ENCODE measurements at places on chromosomes 7 and 10.
A peak's percentile ranks its signal among the peaks of the same experiment; 100 is the strongest.

DNA sequence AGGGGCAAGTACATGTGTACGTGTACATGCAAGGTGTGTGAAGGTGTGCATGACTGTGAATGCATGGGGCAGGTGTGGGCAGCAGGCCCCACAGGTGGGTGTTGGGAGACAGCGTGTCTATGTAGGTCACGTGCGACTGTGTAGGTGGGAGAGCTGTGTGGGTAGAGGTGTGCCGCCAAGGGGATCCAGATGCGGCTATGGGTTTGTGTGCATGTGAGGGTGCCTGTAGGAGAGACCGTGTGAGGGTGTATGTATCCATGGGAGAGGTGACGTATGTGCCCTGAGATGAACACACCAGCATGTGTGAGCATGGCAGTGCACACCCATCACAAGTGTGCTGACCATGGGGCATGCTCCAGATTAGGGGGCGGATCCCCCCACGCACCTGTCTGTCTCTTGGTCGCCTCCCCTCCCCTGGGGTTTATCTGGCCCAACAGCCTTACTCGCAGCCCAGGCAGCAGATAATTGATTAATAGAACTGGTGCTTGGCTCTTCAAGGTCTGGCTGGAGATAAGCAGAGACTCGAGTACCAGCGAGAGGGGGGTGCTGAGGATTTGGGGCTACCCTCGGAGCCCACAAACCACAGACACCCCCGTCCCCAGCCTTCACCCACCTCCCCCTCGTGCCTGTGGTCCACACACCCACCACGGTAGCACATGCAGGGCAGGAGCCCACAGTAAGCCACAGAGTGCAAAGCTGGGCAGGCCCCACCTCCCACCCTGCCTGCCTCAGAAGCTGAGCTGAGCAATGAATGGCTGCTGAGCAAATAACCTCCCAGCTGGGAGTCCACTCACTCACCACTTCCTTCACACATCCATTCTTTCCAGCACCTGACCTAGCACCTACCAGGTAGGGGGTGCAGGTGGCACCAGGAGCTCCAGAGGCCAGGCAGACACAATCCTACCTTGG lies 41.4 kb upstream of the ZMIZ1 start:
- DNase-seq: no peak

DNA sequence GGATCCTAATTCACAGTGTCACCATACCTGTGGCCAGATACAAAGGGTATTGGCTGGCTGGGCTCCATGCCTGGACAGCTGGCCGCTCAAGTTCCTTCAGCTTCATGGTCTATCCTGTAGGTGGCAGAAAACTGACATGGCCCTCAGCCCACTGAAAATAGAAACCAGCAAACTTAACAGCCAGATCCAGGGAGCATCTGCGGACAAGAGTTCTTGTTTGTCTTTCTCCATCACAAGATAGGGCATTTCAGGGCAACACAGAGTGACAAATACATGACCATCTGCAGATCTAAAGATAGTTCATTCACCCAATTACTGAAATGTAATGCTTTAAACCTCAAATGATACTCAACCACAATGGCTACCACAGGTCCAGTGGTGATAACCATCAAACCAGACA lies 2.8 kb downstream of the SEC31B start:
- DNase-seq: no peak

DNA sequence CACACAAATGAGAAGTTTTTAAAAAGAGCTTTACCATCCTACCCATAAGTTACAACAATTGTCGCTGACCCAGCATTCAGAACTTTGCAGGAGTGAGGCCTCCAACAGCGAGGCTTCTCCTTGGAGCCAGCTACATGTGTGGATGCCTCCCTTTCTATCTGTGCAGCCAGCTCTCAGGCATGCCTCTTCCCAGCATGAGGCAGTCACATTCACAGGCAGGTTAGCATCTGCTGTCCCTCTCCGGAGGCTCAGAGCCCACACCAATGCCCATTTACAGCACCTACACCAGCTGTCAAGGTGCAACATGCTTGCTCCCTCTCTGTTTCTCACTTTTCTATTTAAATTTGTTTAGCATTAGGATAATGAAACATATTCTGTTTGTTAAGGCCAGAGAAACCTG lies 278.7 kb upstream of the PODXL start:
- no peak for DNase-seq

DNA sequence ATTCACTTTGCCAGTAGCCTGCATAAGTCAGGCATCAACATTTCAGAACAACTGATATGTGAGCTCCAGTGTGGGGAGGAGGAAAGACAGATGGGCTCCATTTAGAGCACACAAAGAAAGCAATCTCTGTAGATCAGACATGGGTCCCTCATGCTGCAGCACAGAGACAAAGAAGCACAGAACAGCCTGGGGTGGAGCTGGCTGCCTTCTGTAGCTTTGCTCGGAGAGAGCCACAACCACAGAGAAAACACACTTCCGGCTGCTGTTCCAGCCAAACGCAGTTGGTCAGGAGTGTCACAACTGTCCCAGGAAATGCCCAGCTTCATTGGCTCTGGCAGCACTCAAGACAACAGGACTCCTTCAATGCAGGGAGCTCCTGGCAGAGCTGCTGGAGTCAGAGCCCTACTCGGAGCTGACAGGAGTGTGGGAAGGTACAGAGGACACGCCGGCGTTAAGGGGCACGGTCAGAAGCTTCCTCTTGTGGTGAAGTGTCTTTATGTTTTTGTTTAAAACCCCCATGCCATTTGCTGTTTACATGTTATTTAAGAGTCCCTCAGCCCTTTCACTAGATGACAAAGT lies 494.4 kb downstream of the TCERG1L start:
- no peak for DNase-seq

GRCh38 chr7:30826181-30826580 lies 55.0 kb downstream of the MINDY4 start:
- no peak for DNase-seq

DNA sequence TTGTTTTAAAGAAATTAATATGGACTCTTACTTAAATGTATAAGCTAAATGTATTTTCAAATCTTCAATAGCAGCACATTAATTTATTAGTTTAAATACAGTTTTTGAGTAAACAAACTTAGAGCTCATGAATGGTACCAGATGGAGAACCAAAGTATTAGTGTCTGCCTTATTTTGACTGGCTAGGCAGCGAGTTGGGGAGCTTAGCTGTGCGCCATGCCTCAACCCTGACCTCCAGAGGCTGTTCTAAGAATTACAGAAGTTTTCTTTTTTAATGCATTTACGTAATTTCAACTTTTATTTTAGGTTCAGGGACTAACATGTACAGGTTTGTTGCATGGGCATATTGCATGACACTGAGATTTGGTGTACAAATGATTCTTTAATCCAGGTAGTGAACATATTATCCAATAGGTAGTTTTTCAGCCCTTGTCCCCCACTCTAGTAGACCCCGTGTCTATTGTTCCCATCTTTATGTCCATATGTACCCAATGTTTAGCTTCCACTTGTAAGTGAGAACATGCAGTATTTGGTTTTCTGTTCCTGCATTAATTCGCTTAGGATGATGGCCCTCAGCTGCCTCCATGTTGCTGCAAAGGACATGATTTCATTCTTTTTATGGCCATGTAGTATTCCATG lies 166.8 kb downstream of the IQUB start:
- DNase-seq: peak; percentile 6

DNA sequence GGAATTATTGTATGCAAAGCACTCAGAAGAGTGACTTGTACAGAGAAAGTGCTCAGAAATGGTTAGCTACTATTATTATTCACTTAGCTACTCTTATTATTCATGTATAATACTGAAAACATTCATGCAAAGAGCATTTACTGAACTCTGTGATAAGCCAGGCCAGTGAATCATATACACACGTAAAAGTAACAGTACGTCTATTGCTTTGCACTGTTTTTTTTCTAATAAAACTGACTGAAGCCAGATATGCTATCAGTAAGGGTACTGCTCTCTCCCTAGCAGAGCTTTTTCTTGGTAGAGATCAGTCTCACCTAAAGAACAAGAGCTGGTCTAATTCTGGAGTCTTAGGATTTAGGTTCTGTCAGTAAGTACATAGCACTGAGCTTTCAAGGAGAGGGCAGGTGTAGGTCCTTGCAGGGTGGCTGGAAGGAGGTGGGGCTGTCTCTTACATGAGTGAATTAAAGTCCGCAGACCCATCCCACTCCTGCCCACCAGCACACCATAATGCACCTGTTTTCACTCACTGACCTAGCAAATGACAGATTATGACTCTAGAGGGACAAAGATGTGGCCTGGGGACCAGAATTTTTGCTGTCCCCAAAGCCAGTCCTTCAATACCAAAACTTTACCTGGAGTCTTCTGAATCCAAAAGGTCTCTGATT lies 145.9 kb downstream of the ARID5B start:
- peak; percentile 68 for DNase-seq

GRCh38 chr10:29237786-29238185 lies 51.1 kb upstream of the LYZL1 start:
- no peak for DNase-seq
